Right atrium auricular region (tissue), 2 donors: ENCODE measurements at places on chromosomes 5 and 9. TPM values are rescaled to one million over a fixed set of nuclear protein-coding genes. Genes with fewer than 3 reads are reported as not detected.

ZBTB34 gene
- 3.5 TPM for total RNA-seq

GRCh38 chr5:83097689-83098231 lies 20.4 kb downstream of the XRCC4 start:
- no peaks in the 10 kb centered on the region for H3K36me3 ChIP-seq
- H3K27me3 ChIP-seq, result no peaks in the 10 kb centered on the region
- H3K27ac ChIP-seq, result no peak overlapping the region
- DNase-seq, result no peak
- H3K4me3 ChIP-seq, result no peak overlapping the region
- H3K4me1 ChIP-seq, result no peaks in the 10 kb centered on the region

- no peak overlapping the region for H3K4me3 ChIP-seq
- no peak for DNase-seq
- no peak overlapping the region for H3K27ac ChIP-seq
- H3K27me3 ChIP-seq, result no peaks in the 10 kb centered on the region
Measured at GRCh38 chr5:97121848-97122247, 20.6 kb downstream of the LIX1 start.

- peaks cover 10% of the 10 kb centered on the region for H3K27me3 ChIP-seq
- H3K36me3 ChIP-seq, result no peaks in the 10 kb centered on the region
- no peak for DNase-seq
- H3K4me3 ChIP-seq, result no peak overlapping the region
- no peak overlapping the region for H3K27ac ChIP-seq
Measured at GRCh38 chr5:322942-323879, 1.7 kb downstream of the AHRR start.

DNA sequence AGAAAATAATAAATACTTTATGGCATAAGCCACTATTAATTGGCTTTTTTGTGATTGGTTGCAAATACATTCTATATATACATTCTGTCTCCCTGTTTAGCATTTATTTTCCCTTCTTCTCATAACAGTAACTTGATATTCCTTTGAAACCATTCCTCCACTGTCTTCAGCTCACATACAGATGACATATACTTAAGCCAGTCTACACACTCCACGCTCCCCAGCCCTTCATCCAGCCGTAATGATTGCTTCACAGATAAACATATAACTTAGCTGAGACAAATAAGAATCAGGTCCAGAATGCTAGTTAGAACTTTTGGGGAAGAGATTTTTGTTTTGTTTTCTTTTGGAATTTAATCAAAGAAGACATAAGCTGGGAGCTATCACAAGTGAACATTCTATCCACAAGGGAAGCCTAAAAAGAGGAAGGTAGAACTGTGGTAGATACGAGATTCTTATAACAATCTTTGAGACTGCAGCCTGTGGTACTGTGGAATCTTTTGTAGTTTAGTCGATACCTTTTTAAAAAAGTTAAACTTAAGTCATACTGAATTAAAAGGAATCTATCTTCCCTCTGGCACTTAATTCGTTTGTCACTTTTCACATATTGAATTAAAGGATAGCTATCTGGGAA lies 365.1 kb upstream of the PRR16 start:
- H3K27me3 ChIP-seq, result no peaks in the 10 kb centered on the region
- DNase-seq, result no peak
- no peaks in the 10 kb centered on the region for H3K4me1 ChIP-seq
- no peak overlapping the region for H3K4me3 ChIP-seq

CCL27 gene
- not detected for total RNA-seq

CDHR2 gene
- total RNA-seq, result not detected

CAMSAP1 gene
- total RNA-seq, result 19.4 TPM

SMIM33 gene
- not detected for total RNA-seq

BAAT gene
- total RNA-seq, result not detected

- H3K27ac ChIP-seq, result no peak overlapping the region
- H3K36me3 ChIP-seq, result no peaks in the 10 kb centered on the region
Measured at GRCh38 chr9:125894566-125894965, 147.4 kb downstream of the PBX3 start.

DNA sequence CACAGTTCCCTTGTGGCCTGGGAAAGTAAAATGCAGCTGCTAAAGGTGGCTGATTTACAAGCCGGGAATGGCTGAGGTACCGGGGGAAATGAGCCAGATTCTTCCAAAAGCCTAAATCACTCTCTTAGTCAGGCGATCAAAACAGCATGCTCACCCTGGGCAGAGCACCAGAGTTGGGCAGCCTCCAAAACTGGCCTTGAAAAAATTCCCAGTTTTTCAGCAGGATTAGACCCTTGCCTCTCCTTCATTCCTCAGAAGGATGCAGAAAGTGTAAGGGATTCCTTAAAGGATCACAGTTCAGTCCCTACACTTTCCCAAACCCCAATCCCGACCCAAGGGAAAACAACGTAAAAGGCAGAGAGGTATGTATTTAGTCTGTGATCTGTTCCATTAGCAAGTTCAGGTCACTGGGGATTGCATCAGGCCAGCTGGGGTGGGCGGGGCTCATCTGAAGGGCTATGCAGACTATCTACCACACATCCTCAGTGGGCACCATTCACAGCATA lies 16.9 kb downstream of the TMEM174 start:
- H3K36me3 ChIP-seq, result no peaks in the 10 kb centered on the region
- no peaks in the 10 kb centered on the region for H3K27me3 ChIP-seq
- H3K4me1 ChIP-seq, result no peaks in the 10 kb centered on the region
- DNase-seq, result no peak
- no peak overlapping the region for H3K4me3 ChIP-seq

GRCh38 chr9:102035929-102036328 lies 297.5 kb upstream of the GRIN3A start:
- no peaks in the 10 kb centered on the region for H3K36me3 ChIP-seq
- H3K27me3 ChIP-seq, result no peaks in the 10 kb centered on the region
- H3K4me1 ChIP-seq, result no peaks in the 10 kb centered on the region
- no peak overlapping the region for H3K27ac ChIP-seq
- no peak for DNase-seq

DNA sequence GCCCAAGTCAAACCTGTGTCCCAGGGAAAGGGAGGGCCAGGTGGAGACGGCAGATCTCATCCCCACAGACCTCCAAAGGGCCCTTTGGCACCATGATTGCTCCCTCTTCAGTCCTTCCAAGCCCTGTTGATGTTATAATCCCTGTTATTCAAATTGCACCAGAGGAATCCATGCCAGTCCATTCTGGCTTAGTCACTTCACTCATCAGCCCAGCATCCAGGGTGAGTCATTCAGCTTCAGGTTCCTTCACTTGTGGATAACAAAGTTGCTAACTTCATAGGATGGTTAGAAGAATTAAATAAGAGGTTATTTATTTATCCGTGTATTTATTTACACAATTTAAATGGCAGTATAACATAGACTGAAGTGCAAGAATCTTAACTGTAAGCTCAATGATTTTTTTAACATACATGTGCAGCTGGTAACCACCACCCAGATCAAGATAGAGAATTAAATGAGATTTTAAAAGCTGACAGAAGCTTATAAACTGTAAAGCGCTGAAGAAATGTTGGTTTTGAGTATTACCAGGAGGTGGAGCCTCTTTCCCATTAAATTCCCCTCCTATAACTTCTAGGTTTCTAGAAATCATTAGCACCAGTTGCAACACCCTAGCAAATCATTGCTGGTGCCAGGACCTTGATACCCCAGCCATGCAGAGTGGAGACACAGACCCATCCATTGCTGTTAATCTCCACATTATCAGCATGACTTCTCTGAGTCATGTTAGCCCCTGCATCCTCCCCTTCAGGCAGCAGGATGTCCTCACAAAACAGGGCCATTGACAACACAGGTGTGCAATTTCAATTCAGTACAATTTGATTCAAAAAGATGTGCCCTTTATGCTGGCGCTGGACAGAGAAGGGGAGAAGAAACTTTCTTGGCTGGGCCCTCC lies 77.4 kb downstream of the SEC61B start:
- no peaks in the 10 kb centered on the region for H3K4me1 ChIP-seq
- no peak overlapping the region for H3K4me3 ChIP-seq
- no peaks in the 10 kb centered on the region for H3K27me3 ChIP-seq
- no peak for DNase-seq
- H3K36me3 ChIP-seq, result no peaks in the 10 kb centered on the region

ESM1 gene
- not detected for total RNA-seq

RXRA gene
- 50.8 TPM for total RNA-seq

DNA sequence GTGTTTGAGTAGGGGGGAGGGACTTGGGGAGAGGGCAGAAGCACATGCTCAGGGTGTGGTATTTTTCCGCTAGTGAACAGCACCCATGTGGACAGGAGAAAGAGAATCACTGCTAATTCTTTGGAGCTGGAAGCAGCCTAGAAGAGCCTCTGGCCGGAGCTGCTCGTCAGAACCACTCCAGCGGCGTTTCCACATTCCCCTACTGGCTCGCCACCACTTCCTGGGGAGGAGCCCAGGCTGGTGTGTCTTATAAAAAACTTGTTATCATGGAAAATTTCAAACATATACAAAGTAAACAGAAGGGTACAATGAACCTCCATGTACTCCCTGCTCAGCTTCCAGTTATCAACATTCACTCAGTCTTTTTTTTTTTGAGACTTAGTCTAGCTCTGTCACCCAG lies 26.7 kb downstream of the LHX2 start:
- H3K27me3 ChIP-seq, result no peaks in the 10 kb centered on the region
- DNase-seq, result no peak
- H3K4me3 ChIP-seq, result no peak overlapping the region
- no peaks in the 10 kb centered on the region for H3K36me3 ChIP-seq

GRCh38 chr5:106827061-106827460 lies 843.7 kb downstream of the EFNA5 start:
- no peak for DNase-seq
- no peak overlapping the region for H3K4me3 ChIP-seq
- no peak overlapping the region for H3K27ac ChIP-seq

GRCh38 chr5:54073131-54073530 lies 237.2 kb downstream of the ARL15 start:
- no peaks in the 10 kb centered on the region for H3K36me3 ChIP-seq
- no peaks in the 10 kb centered on the region for H3K27me3 ChIP-seq
- H3K4me1 ChIP-seq, result no peaks in the 10 kb centered on the region
- H3K27ac ChIP-seq, result no peak overlapping the region
- no peak overlapping the region for H3K4me3 ChIP-seq

DNA sequence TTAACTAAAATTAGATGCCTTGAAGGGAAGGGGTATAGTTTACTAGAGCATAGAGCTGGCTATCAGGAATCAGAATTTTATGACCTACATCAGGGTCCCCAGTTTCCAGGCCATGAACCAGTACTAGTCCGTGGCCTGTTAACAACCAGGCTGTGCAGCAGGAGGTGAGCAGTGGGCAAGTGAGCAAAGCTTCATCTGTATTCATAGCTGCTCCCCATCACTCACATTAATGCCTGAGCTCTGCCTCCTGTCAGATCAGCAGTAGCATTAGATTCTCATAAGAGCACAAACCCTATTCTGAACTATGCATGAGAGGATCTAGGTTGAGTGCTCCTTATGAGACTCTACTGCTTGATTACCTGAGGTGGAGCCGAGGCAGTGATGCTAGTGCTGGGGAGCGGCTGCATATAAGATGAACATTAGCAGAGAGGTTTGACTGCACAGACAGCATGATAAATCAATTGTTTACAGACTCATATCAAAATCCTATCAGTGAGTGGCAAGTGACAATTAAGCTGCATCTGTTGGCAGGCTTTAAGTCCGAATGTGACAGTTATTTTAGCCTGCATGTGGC lies 44.6 kb downstream of the TAF11L14 start:
- no peaks in the 10 kb centered on the region for H3K4me1 ChIP-seq
- no peaks in the 10 kb centered on the region for H3K36me3 ChIP-seq
- no peak overlapping the region for H3K27ac ChIP-seq
- no peak for DNase-seq
- no peak overlapping the region for H3K4me3 ChIP-seq
- H3K27me3 ChIP-seq, result no peaks in the 10 kb centered on the region

- no peak for DNase-seq
- no peaks in the 10 kb centered on the region for H3K27me3 ChIP-seq
- no peak overlapping the region for H3K4me3 ChIP-seq
- H3K36me3 ChIP-seq, result no peaks in the 10 kb centered on the region
- H3K27ac ChIP-seq, result no peak overlapping the region
Measured at GRCh38 chr5:140988100-140988499, 21.8 kb downstream of the PCDHAC2 start.

G3BP1 gene
- 57.1 TPM for total RNA-seq

CRHBP gene
- 0.37 TPM for total RNA-seq

PLPP1 gene
- total RNA-seq, result 189 TPM

TAF11L5 gene
- not detected for total RNA-seq

DNA sequence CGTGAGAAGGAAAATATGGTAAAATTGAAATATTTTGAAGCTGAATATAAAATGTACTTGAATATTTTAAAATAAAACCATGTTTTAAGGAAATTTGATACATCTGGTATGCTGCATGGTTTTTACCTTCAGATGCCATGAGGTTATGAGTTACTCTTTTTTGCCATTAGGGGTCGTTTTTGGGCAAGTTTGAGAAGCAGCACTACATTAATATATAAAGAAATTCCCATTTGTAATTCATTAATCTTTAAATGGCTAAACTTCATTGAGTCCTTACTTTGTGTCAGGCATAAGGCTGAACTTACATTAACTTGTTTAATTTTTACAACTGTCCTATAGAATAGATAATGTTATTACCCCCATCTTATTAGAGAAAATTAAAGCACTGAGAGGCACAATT lies 152.3 kb downstream of the KDM4C start:
- H3K4me3 ChIP-seq, result no peak overlapping the region
- H3K4me1 ChIP-seq, result no peaks in the 10 kb centered on the region
- no peaks in the 10 kb centered on the region for H3K27me3 ChIP-seq
- no peak for DNase-seq
- H3K27ac ChIP-seq, result no peak overlapping the region

- H3K4me1 ChIP-seq, result no peaks in the 10 kb centered on the region
- DNase-seq, result no peak
- no peak overlapping the region for H3K27ac ChIP-seq
- no peak overlapping the region for H3K4me3 ChIP-seq
Measured at GRCh38 chr5:149887622-149888183, 56.9 kb downstream of the PDE6A start.

GRCh38 chr5:9067154-9067553 lies 478.7 kb downstream of the SEMA5A start:
- H3K36me3 ChIP-seq, result peaks cover 4% of the 10 kb centered on the region
- DNase-seq, result no peak
- H3K27ac ChIP-seq, result no peak overlapping the region

- no peak overlapping the region for H3K27ac ChIP-seq
- H3K27me3 ChIP-seq, result no peaks in the 10 kb centered on the region
- H3K4me3 ChIP-seq, result no peak overlapping the region
- H3K36me3 ChIP-seq, result no peaks in the 10 kb centered on the region
- no peaks in the 10 kb centered on the region for H3K4me1 ChIP-seq
Measured at GRCh38 chr9:117622347-117622746, 81.9 kb upstream of the TLR4 start.

GRCh38 chr9:116757030-116757429 lies 69.9 kb downstream of the TRIM32 start:
- no peak overlapping the region for H3K4me3 ChIP-seq
- DNase-seq, result no peak
- no peaks in the 10 kb centered on the region for H3K36me3 ChIP-seq
- H3K4me1 ChIP-seq, result no peaks in the 10 kb centered on the region
- H3K27ac ChIP-seq, result no peak overlapping the region

PCDHGA1 gene
- 2.0 TPM for total RNA-seq

LRRC26 gene
- total RNA-seq, result not detected

CREBRF gene
- 20.9 TPM for total RNA-seq

- no peaks in the 10 kb centered on the region for H3K36me3 ChIP-seq
- no peaks in the 10 kb centered on the region for H3K27me3 ChIP-seq
- DNase-seq, result no peak
- H3K4me1 ChIP-seq, result peaks cover 87% of the 10 kb centered on the region
- peak overlapping the region; percentile 94 for H3K27ac ChIP-seq
Measured at GRCh38 chr9:133119103-133119845, 1.8 kb downstream of the RALGDS start.
